ENCODE measurements at places on chromosomes 3 and 15.
A peak's percentile ranks its signal among the peaks of the same experiment; 100 is the strongest.

- no peak for DNase-seq
These were observed 23.0 kb upstream of the TOP2B start for GRCh38 chr3:25687742-25688141.

GRCh38 chr3:50003216-50003615 lies 63.3 kb downstream of the RBM6 start:
- DNase-seq = no peak

DNA sequence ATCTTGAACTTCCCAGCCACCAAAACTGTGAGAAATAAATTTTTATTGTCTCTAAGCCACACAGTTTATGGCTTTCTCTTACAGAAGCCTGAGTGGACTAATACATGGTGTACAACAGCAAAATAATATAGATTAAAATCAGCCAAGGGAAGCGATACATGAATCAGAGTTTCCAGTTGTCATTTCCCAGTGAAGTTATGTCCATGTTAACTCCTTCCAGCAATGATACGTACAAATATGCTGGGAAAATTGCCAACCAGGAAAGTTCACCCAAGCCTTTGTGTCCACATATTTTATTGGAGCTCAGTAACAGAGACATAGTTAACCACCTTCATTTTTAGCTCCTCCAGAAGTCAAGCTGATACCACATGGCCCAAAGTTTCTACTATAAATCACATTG lies 280.9 kb upstream of the KCNMB2 start:
- DNase-seq = no peak

- no peak for DNase-seq
These were observed 55.0 kb downstream of the SETD5 start for GRCh38 chr3:9452417-9452816.

- no peak for DNase-seq
These were observed 44.6 kb upstream of the LEKR1 start for GRCh38 chr3:156781310-156782230.

DNA sequence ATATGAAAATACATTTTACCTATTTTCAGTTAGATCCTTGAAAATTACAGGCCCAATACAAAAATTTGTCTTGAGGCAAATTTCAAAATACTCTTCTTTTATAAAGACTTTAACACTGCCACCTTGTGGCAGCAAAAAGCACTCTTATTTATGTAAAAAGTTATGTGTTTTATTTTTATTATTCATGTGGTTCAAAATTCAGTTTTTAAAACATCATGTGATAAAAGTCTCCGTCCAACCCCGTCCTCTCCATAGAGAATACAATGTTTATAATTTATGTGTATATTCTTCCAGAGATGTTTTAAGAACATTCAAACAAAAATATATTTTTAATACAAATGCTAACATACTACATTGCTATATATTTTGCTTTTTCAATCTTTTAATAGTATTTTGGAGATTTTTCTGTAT lies 36.9 kb upstream of the TRIM59 start:
- peak; percentile 34 for DNase-seq

- no peak for DNase-seq
These were observed 155.8 kb upstream of the GADL1 start for GRCh38 chr3:31050296-31050695.

GRCh38 chr3:138767498-138768104 lies 67.1 kb downstream of the PIK3CB start:
- DNase-seq = no peak

- no peak for DNase-seq
These were observed 16.3 kb downstream of the SV2B start for GRCh38 chr15:91116113-91117067.

DNA sequence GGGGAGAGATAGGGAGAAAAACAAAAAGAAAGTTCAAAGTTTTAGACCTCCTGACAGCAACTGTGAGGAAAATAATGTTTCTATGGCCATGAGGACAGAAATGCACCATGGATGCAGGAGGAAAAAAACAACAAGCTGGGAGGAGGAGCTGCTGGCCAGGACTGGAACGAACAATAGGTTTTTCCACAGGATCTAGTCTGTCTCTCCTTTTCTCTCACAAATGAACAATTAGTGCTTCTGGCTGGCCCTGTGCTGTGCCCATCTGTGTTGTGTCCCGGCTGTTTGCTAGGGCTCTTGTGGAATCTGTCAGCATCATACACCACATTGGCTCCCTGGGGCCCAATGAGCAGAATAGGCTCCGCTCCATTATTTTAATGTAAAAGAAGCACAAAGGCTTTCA lies 15.2 kb downstream of the GK5 start:
- DNase-seq = no peak

- no peak for DNase-seq
These were observed 23.0 kb downstream of the CPN2 start for GRCh38 chr3:194328053-194328657.

GRCh38 chr15:99100245-99101173 lies 4.4 kb upstream of the SYNM start:
- peak; percentile 24 for DNase-seq

DNA sequence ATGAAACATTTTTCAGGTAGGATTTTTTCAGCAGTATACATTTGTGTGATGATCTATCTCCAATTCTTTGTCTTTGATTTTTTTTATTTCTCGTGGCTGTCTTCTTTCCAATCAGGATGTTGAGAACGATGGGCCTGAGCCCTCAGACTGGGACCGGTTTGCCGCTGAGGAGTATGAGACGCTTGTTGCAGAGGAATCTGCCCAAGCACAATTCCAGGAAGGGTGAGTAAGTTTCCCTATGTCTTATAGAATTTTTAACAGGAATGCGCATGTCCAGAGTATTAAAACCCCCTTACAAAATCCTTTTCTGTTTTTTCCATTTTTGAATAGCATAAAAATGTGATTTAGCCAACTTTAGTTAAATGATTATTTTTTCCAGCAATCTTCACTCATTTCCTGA lies 90.0 kb downstream of the MSL2 start:
- DNase-seq = no peak

Measured in CD4-positive, alpha-beta T cell treated with Interleukin-15 for 4 hours (primary cell).